Hematopoietic multipotent progenitor cell treated with erythropoietin and hydrocortisone succinate and interleukin-3 and kit ligand, for 17 days (in vitro differentiated cells): ENCODE measurements at places on chromosomes 12 and 14.
A peak's percentile ranks its signal among the peaks of the same experiment; 100 is the strongest.

GRCh38 chr14:21455592-21455911, 371 bp downstream of the CHD8 start:
- no peak for DNase-seq

GRCh38 chr12:89235189-89235993, 116.9 kb downstream of the DUSP6 start:
- no peak for DNase-seq

DNA sequence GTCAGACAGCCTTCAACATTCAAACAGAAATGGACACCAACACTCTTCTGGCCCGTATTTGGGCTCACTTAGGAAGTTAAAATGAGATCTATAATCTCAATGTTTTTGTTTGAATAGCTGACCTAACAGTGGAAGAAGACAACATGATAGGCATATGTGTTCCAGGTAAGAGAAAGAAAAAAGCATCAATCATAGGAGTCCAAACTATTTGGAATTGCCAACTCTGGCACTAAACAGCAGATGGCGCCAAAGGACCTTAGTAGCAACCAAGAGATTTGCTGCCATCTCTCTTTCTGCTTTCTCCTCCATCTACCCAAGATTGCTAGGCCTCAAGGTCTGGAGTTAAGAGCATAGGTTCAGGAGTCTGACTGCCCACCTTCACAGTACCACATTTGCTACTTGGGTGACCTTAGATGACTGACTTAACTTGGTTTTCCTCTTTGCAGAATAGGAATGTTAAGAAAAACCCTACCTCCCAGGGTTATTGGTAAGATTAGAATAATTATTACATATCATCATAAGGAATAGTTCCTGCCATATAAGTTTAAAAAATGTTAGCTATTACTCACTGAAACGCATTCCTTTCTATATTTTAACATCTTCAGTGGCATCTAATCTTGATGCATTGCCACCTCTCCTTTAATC, 30.2 kb downstream of the PEX5 start:
- peak; percentile 88 for DNase-seq

DNA sequence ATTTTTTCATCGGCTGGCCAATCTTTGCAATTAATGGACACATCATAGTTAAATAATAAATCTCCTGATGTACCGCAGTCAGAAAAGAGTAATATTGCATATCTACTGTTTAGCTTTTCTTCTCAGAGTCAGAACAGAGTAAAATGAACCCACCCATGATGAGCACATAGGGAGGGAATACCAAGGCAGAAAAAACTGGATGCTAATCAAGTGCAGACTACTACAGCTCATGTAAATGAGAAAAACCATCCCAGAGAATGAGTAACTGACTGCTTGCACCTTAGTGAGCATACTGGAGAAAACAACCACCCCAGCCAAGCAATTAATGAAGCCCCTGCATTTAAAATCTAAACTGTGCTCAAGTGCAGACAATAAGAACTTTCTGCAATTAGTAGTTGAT, 483.7 kb downstream of the MDGA2 start:
- no peak for DNase-seq

GRCh38 chr14:72054911-72055310, 122.7 kb downstream of the RGS6 start:
- DNase-seq = no peak

DNA sequence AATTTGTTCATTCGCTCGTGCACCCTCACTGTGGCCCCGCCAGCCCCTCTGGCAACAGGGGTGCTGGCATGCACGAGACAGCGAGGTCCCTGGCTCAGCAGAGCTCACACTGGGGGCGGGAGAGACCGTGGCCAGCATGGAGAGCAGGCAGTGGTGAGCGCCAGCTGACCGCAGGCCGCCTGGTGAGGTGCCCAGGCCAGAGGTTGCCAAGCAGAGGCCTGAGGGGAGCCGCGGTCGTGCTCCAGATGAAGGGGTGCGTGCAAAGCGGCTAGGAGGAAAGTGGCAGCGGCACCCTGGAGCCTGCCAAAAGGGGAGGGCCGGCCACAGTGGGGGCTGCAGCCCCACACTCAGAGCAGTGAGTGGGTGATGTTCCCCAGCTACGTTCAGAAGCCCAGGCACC, 56.1 kb downstream of the CDC42BPB start:
- DNase-seq = no peak

DNA sequence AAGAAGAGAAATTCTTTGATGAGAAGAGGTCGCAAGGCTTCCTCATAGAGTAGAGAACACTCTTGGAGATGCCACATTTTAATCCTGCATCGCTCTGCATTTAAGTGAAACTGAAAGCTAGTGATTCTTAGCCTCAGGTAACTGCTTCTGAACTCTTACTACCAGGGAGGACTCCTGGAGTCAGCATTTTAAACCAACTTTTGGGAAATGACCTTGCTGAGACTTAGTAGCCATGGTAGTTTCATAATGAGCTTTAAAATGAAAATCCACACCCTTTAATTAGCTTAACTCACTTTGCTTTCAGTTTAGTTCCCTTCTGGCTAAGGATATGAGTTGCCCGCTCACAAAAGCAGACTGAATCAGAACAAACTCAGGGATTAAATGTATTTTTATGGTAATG, 80.3 kb downstream of the SYNE2 start:
- DNase-seq = no peak

DNA sequence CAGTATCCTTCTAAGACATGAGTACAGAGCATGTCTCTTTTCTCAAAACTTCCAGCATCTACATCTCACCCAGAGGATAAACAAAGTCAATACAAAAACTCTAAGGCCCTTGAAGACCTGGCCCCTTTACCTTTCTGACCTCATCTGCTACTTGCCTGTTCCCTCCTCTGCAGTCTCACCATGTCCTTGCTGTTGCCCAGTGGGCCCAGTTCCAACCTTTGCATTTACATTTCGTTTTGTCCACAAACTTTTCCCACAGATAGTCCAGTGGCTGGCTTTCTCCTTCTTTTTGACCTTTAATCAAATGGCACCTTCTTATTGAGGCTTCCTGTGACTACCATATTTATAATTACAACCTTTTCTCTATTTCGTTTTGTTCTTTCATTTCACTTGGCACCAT, 1.6 kb downstream of the IRAK4 start:
- no peak for DNase-seq

- DNase-seq = no peak
Observed at GRCh38 chr12:6165395-6165794, 34.8 kb upstream of the CD9 start.

DNA sequence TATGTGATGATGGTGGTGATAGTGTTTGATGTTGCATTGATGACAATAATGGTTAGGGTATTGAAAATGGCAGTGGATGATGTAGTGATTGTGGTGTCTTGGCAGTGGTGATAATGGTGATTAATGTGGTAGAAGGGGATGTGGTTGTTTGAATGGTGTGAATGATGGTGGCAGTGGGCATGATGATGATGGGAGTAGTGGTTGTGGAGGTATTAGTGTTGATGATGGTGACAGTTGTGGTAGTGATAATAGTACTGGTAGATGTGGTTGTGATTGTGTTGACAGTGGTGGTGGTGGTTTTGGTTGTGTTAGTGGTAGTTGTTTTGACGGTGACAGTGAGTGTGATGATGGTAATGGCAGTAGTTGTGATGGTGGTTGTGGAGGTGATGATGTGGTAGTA, 1049.0 kb downstream of the VRK1 start:
- DNase-seq = no peak

GRCh38 chr12:121673013-121673511, 3.6 kb upstream of the MORN3 start:
- DNase-seq = no peak

- DNase-seq = no peak
Observed at GRCh38 chr12:7373226-7373625, 69.4 kb downstream of the ACSM4 start.

GRCh38 chr12:65532764-65533163, 254.3 kb downstream of the MSRB3 start:
- DNase-seq = no peak

- no peak for DNase-seq
Observed at GRCh38 chr12:77640356-77640755, 190.3 kb upstream of the NAV3 start.

GRCh38 chr14:50676814-50677516, 8.9 kb upstream of the SAV1 start:
- no peak for DNase-seq

GRCh38 chr14:26730929-26731618, 133.2 kb upstream of the NOVA1 start:
- DNase-seq = no peak

GRCh38 chr12:107967170-107967569, 161.9 kb upstream of the WSCD2 start:
- no peak for DNase-seq

DNA sequence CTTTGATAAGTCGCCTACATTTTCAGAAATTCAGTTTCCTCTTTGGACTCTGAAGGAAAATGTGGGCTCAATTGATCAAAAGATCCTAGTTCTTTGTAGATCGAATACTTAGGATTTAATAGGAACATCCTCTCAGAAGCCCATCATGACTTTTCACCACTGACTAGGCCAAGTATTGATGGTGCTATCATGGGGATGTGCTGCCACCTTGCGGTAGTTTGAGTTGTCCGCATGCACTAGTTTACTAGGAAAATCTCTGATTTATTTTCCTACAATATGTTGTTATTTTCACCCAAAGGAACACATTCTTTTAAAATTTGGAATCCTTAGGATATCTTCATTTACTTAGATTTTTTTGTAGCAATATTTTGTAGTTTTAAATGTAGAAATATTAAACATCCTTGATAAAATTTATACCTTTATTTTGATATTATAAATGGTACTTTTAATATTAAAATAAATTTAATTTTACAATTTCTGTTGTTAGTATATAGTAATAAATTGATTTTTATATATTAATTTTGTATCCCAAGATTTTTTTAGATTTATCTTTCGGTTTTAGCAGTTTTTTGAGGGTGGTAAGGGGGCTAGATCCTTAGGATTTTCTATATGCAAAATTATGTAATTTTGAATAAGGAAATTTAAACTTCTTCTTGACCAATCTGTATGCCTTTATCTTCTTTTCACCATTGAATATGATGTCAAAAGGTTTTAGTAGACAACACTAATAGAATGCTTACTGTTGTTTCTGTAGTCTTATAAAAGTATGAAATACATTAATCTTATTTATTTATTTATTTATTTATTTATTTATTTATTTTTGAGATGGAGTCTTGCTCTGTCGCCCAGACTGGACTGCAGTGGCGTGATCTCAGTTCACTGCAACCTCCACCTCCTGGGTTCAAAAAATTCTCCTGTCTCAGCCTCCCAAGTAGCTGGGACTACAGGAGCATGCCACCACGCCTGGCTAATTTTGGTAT, 52.9 kb upstream of the OR9K2 start:
- DNase-seq = peak; percentile 85
